ENCODE measurements at places on chromosomes 2 and 18.

- no peak for DNase-seq
Observed at GRCh38 chr2:104563398-104563996, 290.4 kb upstream of the POU3F3 start.

DNA sequence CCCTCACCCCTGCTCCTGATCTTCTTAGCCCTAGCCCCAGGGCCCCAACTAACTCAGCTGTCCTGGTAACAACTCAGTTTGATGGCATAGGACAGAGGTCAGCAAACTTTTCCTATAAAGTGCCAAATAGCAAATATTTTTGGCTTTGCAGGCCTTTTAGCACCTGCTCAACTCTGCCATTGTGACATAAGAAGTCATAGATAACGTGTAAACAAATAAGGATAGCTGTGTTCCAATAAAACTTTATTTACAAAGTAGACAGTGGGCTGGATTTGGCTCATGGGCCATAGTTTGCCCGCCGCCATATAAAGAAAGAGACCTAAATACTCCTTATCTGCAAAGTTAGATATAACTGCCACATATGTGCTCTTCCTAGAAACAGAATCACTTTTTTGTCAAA is 27.3 kb upstream of the TMEM87B start:
- no peak for DNase-seq

GRCh38 chr2:238403632-238404405 is 22.9 kb upstream of the ASB1 start:
- no peak for DNase-seq

GRCh38 chr2:108611021-108611420 is 76.8 kb downstream of the LIMS1 start:
- DNase-seq = no peak

DNA sequence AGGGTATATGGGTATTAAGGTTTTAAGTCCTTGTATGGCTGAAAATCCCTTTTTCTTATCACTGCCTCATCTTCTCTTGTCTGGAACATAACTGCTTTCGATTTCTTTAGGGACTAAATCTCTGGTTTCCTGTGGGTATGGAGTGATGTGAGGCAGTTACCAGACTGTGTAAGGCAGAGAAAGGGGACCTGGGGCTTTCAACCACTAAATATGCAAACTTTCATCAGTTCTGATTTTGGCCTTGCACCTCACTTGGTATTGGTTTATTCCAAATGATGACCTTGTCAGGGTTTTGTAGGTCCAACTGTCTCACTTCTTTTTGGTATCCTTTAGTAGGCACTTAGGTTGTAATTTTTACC is 9.3 kb downstream of the MAP4K4 start:
- DNase-seq = no peak

DNA sequence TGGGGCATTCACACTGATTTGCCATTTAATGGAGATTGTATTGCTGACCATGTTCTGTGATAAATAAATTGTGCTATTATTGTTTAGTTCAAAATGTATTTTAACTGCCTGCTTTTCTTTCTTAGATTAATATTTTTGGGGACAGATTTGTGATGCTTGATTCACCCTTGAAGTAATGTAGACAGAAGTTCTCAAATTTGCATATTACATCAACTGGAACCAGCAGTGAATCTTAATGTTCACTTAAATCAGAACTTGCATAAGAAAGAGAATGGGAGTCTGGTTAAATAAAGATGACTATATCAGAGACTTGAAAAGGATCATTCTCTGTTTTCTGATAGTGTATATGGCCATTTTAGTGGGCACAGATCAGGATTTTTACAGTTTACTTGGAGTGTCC is 1.8 kb downstream of the DNAJC10 start:
- no peak for DNase-seq

DNA sequence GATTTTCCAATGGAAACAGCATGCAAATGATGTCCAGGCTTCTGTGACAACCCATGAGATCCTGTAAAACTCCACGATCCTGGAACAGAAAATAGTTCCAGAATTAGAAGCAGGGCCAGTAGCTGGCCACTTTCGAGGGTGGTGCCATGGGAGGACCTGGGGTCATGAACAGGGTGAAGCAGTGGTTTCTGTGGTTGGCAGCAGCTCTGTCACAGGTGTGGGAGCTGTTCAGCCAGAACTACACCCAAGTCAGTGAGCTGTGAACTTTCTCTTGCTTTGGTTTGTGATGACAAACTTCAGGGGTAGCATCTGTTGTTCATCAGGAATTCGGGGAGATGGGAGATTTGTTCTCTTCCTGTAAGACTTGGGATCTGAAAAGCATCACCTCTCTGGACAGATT is 314.4 kb upstream of the NT5C1B start:
- DNase-seq = no peak

DNA sequence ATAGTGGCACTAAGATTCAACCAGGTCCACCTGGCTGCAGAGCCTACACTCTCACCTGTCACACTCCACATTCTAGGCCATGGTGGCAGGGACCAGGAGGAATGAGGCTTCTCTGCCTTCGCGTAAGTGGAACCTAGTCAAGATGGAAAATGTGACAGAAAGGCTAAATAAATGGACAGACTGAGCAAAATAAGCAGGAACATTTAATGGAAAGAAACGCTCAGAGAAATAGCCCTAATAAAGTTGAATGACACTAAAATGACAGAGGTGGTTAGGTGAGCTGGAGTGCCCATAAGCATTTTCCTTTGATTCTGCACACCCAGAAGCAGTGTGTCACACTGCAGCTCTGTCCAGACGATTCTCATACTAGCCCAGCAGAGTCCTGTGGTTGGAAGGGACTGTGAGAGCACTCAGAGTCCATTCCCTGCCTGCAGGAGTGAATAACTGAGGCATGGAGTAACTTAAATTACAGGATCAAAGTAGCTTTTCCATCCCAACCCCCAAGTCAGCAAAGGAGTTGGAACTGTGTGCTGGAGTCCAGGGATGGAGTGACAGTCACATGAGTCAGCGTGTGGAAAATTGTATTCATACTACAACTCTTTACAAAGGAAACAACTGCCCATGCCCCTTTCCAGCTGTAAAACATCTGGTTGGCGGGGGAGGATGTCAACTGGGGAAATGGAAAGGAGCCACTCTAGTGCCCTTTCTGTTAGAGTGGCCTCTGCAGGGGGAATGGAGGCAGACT is 105.4 kb upstream of the LGALSL start:
- DNase-seq = no peak

- DNase-seq = peak; percentile 32
Observed at GRCh38 chr18:63162271-63163014, 157.1 kb downstream of the BCL2 start.

- no peak for DNase-seq
Observed at GRCh38 chr2:20444993-20445910, 1.6 kb upstream of the RHOB start.

DNA sequence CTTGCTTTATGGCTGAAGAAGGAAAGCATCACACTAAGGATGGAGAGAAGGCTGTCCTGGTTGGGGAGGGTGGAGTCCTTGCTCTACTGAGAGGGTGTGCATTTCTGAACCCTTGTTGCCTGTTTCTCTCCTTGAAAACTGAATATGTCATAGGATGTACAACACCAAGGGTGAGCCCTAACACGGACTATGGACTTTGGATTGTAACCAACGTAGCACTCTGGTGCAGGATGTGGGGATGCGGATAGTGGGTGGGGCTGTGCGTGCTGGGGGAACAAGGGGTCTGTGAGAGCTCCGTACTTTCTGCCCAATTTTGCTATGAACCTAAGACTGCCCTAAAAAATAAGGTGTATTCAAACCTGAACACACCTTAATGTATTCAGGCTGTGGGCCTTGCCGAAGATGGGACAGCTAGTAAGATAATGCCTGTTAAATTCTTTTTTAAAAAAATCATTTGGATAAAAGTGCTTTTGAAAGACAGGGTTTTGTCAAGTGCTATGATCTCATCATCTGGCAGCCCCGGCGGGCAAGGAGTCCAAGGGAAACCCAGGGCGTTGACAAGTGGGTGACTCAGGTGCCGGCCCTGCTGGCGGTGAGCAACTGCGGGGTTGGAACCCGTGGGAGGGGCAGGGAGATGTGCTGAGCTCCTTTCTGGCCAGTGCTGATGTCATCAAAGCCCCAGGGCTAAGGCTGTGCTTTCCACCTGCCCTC is 54.0 kb downstream of the GATA6 start:
- DNase-seq = no peak

- no peak for DNase-seq
Observed at GRCh38 chr2:183950673-183951072, 647.7 kb upstream of the ZNF804A start.

GRCh38 chr2:237045449-237045848 is 40.2 kb upstream of the COPS8 start:
- no peak for DNase-seq

Data from stimulated activated CD4-positive, alpha-beta T cell treated with anti-CD3 and anti-CD28 coated beads, Interleukin-4, amount 100 ng/mL, for 1 hour (primary cell).